ENCODE measurements at places on chromosomes 12 and 14.

- DNase-seq = no peak
Measured at GRCh38 chr14:49641697-49642129, 6.7 kb upstream of the DNAAF2 start.

- DNase-seq = no peak
Measured at GRCh38 chr14:24874514-24875202, 175.3 kb downstream of the STXBP6 start.

DNA sequence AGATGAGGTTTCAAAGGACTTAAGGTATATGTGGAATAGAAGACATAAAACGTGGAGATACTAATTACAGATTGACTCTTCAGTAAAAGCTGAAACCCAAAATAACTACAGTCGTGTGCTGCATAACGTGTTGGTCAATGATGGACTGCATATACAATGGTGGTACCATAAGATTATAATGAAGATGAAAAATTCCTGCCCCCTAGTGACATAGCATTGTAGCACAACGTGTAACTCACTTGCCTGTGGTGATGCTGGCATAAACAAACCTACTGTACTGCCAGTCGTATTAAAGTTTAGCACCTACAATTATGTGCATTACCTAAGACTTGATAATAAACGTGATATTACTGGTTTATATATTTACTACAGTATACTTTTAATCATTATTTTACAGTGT lies 150.3 kb downstream of the LRRK2 start:
- DNase-seq = no peak

DNA sequence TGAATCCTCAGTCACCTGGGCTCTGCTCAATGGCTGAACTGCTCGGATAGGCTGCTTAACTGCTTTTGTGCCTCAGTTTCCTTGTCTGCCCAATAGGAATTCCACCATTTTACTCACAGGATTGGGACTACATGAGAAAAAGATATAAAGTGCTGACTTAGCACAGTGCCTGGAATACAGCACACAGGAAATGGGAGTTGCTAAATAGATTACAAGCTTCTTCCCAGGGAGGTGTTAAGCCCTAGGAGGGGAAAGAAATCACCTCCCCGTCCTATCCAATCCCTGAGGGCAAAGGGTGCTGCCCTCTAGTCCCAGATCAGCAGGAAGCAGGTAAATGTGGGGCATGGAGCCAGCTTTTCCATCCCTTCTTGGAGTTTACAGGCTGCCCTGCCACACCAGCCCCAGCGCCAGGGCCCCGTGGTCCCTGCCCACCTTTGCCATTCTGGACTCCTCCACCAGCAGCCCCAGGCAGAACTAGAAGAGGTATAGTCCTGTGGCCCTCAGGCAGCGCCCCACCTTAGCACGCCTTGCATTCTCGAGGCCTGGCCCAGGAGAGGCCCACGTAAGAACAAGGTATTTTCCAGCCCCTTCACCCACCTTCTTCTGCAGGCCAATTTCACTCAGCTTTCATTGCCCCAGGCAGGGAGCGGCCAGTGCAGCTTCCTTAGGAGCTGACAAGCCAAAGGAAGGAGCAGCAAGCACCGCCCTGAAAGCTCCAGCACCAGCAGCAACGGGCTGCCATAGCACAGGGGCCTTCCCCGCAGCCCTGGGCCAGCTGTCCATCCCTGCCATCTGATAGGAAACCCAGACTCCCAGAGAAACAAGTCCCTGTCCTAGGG lies 28.8 kb upstream of the RPLP0 start:
- DNase-seq = no peak

DNA sequence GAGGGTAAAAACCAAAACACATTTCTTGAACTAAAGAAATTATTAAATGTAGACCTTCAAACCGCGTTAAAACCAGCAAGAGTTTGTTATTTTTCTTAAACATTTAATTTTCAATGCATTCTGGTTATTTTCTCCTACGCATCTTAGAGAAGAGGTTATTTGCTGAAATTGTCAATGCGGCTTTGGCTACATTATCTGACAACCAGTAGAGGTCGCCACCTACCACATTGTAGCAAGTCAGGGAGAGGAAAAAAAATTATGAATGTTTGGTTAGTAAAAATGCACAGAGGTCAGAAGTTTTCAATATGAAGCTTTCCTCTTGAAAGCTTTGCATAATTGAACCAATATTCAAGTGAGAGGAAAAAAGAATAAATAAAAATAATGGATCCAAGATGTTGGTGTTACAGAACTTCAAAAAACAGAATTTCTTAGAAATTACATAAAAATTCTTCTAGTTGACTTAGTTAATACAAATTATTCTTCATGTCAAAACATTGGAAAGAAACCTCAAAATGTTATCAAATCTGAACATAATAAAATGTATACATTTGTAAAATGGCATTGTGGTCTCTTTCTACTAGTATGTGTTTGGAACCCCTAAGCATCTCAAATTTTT lies 159.4 kb upstream of the TMTC2 start:
- DNase-seq = no peak

GRCh38 chr12:105261010-105261409 lies 25.0 kb upstream of the APPL2 start:
- no peak for DNase-seq

GRCh38 chr12:81668475-81668874 lies 90.7 kb downstream of the PPFIA2 start:
- no peak for DNase-seq

GRCh38 chr14:99213527-99213971 lies 58.4 kb downstream of the BCL11B start:
- no peak for DNase-seq

- DNase-seq = no peak
Measured at GRCh38 chr12:69509904-69510827, 40.0 kb downstream of the FRS2 start.

DNA sequence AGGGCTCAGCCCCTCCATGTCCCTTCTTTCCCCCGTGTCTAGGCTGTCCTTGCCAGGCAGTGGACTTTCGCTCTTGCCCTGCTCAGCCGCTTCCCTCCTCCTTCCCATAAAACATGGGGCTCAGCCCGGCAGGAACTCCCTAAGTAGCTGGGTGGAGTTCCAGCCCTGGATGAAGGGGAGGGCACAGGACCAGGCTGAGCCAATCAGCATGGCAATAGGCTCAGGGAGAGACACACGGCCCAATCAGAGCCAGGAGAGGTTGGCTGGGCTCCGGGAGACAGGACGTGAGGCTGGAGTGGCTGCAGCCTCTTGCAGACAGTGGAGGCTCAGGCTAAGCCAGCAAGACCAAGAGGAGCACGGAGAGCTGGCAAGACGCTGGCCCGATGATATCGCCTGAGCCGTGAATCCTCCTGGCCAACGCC lies 54.3 kb downstream of the GALNT9 start:
- no peak for DNase-seq

DNA sequence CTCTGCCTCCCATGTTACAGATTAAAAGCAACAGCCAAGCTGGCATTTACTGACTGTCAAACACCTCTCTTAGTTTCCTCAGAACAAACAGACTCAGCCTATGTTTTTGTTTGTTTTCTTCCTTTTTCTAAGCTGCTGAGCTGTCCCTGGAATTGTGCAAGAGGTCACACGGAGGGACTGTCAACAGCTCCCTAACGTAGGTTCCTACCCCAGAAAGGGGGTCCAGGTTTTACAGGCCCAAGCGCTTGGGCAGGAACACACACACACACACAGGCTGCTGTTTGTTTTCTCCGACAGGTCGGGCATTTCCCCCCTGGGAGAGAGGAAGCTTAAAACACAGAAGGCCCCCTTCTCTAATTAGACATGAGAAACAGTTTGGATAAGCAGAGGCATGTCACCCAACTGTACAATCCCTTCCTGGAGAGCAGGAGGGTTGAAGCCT lies 739.6 kb upstream of the TBX3 start:
- no peak for DNase-seq

DNA sequence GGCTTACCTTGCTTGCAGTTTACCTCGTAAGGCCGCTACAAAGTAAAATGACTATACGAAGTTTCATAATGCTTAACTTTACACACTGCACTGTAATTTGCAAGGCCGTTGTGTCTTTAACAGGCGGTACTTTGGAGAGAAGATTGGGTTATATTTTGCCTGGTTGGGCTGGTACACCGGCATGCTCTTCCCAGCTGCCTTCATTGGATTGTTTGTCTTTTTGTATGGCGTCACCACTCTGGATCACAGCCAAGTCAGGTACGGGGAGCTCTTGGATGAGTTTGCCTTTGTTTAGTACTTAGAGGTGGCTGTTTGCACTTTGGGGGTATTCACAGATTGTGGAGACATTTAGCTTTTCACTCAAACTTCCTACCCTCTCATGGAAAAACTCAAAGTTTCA lies 167.8 kb downstream of the SLC5A8 start:
- DNase-seq = no peak

- DNase-seq = no peak
Measured at GRCh38 chr12:16261944-16262475, 15.5 kb downstream of the SLC15A5 start.

- DNase-seq = no peak
Measured at GRCh38 chr14:29643433-29644211, 284.0 kb downstream of the PRKD1 start.

- no peak for DNase-seq
Measured at GRCh38 chr12:54882079-54882478, 27.8 kb downstream of the MUCL1 start.

GRCh38 chr12:124302807-124303578 lies 8.1 kb downstream of the RFLNA start:
- DNase-seq = no peak

DNA sequence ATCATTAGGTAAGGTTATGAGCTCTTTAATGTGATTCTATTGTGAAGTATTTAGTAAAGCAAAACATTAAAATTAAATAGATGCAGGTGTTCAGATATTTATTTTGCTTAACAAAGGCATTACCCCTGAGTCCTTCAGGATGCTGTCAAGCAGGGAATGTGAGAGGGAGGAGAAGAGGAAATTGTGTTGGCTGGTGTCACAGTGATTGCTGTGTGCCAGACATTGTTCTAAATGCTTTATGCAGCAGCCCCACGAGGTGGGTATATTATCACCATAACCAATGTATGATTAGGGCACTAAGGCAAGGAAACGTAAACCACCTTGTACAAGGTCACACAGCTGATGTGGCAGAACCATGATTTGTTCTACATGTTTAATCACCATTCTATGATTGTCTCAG lies 80.1 kb downstream of the STAB2 start:
- no peak for DNase-seq

GRCh38 chr14:60093080-60093479 lies 1.4 kb downstream of the PCNX4 start:
- DNase-seq = no peak

GRCh38 chr14:54785778-54786770 lies 116.6 kb downstream of the GCH1 start:
- DNase-seq = no peak

DNA sequence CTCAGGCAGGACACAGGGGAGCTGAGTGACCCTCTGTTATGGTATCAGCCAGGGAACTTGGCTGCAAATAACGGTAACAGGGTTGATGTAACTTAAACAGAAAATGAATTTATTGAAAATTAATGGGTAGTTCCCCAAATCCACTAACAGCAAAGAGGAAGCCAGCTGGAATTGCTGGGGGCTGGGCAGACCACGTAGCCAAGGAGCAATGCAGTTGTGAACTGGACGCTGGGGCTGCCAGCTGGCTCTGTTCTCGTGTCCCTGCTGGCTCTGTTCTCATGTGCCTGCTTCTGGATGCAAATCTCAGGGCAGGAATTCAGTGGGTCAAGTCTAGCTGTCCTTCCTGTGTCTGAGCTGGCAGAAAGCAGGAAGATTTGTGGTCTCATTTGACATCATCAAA lies 1383.3 kb upstream of the TMEM132C start:
- DNase-seq = no peak

DNA sequence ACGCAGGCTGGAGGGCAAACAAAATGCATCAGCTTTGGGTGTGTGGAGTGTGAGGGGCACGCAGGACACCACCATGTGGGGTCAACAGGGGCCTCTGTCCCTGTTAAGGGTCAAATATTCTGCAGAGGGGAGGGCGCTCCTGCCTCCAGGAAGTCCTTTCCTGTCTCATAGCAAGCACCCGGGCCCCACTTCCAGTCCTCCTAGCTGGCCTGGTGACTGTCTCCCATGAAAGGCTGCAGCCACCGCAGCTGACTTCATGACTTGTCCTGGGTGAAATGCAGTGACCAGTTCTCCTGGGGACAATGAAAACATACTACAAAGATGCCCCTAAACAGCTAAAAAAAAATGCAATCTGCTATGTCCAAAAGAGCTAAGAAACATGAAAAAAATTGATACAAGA lies 53.6 kb downstream of the LGMN start:
- DNase-seq = no peak

- no peak for DNase-seq
Measured at GRCh38 chr12:79435742-79436141, 255.0 kb downstream of the PAWR start.
